ENCODE measurements at places on chromosomes 5 and 9.

DNA sequence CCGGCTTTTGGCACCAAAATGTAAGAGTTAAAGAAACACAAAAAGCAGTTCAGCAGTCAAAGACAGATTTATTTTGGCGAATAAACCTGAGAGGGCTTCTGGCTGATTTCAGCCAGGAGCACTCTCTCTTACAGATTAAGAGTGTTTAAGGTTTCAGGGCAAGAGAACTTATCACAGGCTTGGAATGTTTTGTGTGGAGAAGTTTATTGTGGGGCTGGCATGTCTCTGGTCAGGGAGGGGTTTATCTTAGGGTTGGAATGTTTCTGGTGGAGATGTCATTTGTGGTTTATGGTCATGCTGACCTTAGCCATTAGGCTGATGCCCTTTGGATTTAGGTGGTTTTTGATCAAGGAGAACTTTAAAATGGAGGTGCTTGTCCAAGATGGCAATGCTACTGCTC lies 622.3 kb upstream of the PTPRD start:
- DNase-seq: no peak

- DNase-seq: no peak
These were observed 31.5 kb downstream of the HRH2 start for GRCh38 chr5:175689147-175689991.

DNA sequence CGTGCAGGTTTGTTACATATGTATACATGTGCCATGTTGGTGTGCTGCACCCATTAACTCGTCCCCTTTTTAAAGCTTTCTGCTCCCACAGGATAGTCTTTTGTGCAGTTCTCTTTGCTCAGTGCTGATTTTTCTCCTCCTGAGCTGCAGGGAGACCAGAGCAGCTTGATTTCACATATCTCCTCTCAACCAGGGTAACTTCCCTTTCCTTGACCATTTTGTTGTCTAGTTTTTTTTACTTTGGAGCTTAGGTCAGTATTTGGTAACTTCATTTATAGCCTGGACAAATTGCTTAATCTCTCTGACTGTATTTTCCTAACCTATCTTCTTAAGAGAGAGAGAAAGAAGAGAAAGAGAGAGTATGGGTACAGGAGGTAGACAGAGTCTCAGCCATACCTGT lies 137.1 kb upstream of the ZNF366 start:
- no peak for DNase-seq

GRCh38 chr5:54214722-54215121 lies 95.7 kb downstream of the ARL15 start:
- no peak for DNase-seq

- DNase-seq: no peak
These were observed 200.4 kb downstream of the ARRDC3 start for GRCh38 chr5:91182763-91183162.

DNA sequence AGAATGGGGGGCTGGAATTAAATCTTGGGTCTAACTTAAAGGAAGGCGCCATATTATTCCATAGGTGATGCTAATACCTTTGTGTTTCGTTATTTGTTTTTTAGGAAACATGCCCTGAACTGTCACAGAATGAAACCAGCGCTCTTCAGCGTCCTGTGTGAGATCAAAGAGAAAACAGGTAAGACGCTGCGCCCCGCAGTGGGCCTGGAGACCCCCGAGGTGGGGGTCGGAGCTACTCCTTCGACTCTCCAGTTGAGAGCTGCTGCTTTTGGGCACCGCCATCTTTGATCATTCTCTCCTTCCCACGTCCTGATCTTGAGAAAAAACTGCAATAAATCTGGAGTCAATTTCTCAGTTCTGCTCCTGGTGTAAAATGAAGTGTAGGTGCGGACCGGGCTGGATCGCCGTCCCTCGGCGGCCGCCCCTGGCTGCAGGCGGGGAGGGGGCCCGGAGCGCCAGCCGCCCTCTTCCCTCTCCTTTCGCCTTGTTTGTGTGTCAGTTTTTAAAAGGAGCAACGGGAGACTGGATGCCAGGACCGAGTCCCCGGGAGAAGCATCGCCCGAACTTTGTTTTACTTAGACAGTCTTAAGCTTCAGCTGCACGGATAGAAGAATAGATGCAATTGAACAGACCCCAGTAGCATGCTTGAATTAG lies 1.4 kb downstream of the PBX3 start:
- no peak for DNase-seq

- no peak for DNase-seq
These were observed 56.4 kb upstream of the LARP1 start for GRCh38 chr5:154698763-154699162.

All from SK-MEL-5 (cell line).